ENCODE measurements at places on chromosomes 3 and 15.

DNA sequence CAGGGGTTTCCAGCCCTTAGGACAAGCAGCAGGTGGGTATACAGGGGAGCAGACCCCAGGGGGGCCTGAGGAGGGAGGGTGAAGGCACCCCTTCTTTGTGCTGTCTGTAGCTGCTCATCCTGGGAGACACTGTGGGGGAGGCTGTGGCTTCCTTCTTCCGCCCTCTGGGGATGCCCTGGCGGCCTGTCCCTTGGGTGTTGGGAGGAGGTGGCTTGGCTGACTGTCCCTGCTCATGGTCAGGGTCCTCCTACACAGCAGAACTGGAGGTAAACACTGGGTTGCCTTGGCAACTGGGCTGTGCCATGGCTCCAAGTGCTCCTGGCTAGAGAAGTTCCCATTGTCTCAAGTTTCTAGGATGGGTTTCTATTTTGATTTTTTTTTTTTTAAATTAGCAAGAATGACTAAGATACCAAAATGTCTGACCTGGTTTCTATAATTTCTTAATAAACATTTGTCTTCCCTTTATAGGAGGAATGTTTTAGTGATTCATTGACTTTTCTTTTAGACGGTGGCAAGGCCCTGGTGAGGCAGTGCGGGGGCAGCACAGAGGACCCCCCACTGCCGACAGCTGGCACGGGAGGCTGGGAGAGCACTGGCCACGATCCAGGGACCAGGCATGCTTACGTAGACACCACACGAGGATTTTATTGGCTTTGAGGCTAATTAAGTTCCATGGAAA is 12.4 kb downstream of the KLF13 start:
- no peak for DNase-seq

GRCh38 chr3:64450396-64450956 is 225.2 kb upstream of the PRICKLE2 start:
- no peak for DNase-seq

- peak; percentile 40 for DNase-seq
Measured at GRCh38 chr3:187738331-187739093, 6.8 kb downstream of the BCL6 start.

- DNase-seq = no peak
Measured at GRCh38 chr3:27978440-27978839, 256.3 kb upstream of the EOMES start.

DNA sequence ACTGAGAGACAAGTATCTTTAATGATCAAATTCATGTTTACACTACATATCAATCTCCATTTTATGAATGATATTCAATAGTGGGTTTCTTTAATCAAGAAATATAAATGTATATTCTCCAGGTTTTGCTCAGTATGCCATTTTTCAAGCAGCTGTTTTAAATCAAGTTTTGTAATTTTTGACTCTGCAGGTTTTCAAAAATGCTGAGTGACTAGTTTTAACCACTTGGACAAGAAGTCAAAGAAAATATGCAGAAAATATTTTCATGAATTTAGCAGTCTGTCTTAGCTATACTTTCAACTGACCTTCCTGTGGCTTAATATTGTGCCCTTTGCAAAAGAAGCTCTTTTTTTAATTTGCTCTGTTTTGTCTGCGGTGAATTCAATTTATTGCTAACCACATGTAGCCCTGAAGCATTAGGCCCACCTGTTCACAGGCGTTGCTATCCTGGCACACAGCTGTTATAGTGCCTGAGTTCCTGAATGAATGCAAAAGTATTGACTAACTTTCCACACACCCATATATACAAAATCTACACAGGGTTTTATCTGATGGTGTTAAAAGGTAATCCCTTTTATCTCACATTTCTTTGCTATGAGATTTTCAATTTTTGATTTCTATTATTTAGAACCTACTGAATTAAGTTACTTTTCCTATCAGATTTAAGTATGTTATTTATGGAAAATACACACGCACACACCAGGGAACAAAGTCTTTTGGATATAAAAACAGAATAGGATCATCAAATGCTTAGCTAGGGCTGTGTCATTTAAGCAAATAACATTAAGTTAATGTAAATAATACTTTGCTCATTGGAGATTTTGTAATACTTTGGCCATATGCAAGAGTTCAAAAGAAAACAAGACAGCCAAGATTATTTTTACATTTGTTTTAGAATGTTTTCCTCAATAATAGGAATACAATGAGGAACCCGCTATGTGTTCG is 1166.1 kb upstream of the GBE1 start:
- DNase-seq = no peak

DNA sequence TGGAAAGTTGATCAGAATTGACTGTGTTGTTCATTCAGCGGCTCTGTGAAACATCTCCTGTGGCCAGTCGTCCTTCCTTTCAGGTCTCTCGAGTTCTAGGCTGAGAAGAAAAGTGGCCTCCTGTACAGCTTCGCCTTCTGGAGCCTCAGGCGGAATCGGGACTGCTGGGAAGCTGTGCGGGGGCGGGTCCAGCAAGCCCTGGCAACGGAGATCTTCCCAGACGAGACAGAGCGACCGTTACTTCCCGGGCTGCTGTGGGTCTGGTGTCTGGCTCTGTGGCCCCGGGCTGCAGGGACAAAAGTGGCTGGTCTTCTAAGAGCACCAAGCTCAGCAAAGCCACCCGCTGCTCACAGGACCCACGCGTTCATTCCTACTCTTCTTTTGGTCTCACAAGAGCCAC is 88.6 kb upstream of the CACNA2D3 start:
- no peak for DNase-seq

DNA sequence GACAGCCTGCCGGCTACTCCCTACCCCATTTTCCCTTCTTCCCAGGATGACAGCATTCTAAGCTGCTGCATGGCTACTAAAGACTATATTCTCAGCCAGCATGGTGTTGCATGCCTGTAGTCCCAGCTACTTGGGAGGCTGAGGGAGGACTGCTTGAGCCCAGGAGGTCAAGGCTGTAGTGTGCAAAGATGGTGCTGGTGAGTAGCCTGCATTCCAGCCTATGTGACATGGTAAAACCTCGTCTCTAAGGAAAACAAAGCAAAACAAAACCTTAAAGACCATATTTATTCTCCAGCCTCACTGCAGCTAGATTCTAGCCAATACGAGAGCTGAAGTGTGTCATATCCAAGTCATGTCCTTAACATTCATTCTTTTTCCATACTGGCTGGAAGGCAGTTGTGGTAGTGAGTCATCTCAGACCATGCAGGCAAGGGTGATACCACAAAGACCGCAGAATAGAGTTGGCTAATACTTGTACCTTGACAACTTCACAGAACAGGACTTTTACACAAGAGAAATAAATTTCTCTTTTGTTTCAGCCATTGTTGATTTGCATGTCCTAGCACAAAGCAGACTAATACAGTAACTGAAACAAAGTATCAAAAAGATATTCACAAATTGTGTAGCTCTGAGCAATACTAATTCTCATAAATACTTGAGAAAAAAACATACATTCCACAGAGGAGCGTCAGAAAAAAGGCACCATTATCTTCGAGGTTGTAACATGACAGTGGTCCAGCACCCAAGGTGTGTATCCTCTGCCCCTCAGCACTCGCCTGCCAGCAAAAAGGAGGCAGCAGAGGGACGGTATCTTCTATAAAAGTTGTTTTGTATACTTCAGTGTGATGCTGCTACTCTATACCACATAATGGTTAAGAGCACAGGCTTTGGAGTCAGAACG is 14.8 kb downstream of the PBRM1 start:
- DNase-seq = no peak

DNA sequence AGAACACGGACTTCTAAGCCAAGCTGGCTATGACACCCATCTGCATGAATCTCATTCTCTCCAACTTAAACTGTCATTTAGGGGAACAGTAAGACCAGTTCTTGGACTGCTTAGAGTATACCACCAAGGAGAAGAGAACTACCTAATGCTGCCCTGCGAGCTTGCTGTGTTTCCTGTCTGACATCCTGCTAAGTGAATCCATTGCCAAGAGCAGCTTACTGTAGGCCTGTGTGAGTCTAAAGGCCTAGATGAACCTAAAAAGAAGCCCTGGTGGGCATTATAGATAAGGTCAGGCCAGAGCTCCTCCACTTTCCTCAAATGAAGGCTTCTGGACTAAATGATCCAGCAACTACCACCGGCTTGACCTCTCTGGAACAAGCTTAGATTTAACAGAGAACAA is 15.0 kb downstream of the LZTFL1 start:
- no peak for DNase-seq

DNA sequence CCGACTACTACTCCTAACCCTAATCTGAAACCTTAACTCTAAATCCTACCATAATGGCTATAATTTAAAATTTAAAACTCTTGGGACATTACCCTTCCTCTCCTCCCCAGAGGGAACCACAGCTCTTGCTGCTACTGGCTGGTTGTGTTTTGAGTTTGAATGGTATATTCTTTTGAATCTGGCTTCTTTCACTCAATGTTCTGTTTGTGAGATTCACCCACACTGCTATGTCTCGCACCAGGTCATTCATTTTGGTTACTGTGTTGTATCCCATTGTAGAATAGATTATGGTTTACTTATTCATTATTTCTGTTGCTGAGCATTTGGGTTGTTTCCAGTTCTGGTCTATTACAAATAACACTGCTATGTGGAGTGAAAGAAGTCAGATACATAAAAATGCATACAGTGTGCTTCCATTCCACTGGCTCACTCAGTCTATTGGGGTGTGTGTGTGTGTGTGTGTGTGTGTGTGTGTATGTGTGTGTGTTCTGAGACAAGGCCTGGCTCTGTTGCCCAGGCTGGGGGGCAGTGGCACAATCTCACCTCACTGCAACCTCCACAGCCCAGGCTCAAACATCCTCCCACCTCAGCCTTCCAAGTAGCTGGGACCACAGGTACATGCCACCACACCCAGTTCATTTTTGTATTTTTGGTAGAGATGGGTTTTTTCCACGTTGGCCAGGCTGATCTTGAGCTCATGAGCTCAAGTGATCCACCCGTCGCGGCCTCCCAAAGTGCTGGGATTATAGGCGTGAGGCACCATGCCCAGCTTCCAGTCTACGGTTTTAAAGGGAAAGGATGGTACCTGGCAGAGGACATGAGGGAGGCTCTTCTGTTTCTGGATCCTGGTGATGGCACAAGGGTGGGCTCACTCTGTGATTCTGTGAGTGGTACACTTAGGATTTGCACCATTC is 19.2 kb upstream of the SYNM start:
- DNase-seq = no peak

GRCh38 chr15:75578173-75578947 is 755 bp downstream of the PTPN9 start:
- no peak for DNase-seq

DNA sequence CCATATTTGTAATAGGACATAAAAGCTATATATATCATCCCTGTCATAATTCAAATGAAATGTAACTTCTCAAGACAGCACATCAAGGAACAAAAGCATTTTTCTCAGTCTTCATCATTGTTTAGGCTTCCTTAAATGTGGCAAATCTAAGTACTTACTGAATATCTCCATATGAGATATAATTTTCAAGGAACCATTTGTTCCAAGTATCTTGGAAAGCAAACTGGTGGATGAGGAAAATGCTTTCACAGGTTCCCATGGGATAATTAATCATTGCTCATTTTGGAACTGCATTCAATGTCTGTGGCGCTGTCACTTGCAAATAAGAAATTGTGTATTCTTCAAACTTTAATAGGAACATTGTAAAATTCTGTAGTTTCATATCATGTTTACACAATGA is 52.6 kb upstream of the ZNF385D start:
- DNase-seq = no peak

- DNase-seq = no peak
Measured at GRCh38 chr3:193821151-193821668, 228.2 kb downstream of the OPA1 start.

DNA sequence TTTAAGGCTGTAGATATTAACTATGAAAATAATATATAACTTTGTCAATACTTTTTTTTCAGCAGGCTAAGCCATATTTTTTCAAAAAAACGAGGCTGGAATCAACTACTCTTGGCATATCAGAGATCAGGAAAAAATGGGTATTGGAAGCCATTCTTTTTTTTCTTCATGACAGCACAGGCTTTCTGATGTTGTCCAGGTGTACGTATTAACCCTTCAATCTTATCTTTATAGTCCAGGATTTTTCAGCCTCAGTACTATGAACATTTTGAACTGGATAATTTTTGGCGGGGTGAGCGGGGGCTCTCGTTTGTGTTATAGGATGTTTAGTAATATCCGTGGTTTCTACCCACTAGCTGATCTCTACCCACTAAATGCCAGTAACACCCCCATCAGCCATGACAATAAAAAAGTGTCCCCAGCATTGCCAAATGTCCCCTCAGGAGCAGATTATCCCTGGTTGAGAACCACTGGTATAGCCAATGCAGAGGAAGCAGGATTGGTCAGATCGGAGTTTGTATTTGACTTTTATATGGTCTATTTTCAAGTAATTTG is 52.0 kb downstream of the PLCL2 start:
- no peak for DNase-seq

DNA sequence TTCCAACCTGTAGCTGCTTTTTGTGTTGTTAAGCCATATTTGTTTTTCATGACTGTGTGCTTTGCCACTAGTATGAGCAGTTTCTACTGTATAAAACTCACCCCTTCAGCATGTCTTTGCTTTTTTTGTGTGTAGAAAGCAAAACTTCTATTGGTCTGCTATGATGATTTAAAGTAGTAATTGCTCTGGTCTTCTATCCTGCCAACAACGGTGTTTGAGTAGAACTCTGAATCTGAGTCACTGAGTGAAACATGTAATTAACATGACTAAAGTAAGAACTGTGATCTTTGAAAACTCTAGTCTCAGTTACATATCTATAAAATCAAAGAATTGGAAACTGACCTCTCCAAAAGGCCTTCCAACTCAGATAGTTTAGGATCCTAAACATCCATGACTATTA is 133.6 kb downstream of the TPRG1 start:
- DNase-seq = no peak

- DNase-seq = no peak
Measured at GRCh38 chr3:81443958-81444357, 317.5 kb downstream of the GBE1 start.

GRCh38 chr3:49998326-49998725 is 58.4 kb downstream of the RBM6 start:
- DNase-seq = no peak

- no peak for DNase-seq
Measured at GRCh38 chr3:192371870-192372400, 355.4 kb downstream of the FGF12 start.

- no peak for DNase-seq
Measured at GRCh38 chr15:101172501-101173071, 79.3 kb downstream of the CHSY1 start.

GRCh38 chr15:98083203-98083910 is 122.9 kb downstream of the ARRDC4 start:
- no peak for DNase-seq

DNA sequence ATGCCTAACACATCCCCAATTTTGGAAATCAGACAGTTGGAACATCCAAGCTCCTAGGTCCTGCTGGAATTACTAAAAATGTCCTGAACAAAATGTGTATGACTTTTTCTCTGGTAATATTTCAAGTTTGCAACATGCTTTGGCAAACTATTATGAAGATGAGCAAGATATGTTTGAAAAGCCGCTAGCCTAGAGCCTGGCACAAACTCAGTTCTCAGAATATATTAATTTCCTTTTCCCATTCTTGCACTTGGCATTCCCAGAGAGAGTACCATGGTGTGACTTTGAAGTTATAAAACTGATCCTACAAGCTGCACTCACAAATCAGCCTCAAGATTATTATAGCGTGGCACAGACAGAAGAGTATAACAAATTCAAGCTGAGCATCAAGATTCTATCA is 1031.1 kb downstream of the NTRK3 start:
- DNase-seq = no peak
